ENCODE measurements at places on chromosomes 7 and 10.

DNA sequence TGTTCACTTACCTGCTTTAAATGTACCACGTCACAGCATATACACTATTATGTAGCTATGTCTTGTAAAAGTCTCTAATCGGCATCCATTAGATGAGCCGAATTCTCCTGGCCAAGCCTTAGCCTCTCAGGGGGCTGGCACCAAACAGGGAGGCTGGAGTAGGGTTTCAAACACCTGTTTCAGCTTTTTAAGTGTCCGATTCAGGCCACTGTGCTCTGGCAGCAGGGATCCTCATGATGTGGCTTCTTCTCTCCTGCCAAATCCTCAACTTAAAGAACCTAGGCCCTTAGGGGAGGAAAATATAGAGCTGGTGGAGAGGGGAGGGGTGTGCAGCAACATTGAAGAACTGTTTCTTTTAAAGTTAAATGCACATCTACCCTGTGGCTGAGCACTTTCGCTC lies 68.5 kb upstream of the NFKB2 start:
- DNase-seq, result no peak

DNA sequence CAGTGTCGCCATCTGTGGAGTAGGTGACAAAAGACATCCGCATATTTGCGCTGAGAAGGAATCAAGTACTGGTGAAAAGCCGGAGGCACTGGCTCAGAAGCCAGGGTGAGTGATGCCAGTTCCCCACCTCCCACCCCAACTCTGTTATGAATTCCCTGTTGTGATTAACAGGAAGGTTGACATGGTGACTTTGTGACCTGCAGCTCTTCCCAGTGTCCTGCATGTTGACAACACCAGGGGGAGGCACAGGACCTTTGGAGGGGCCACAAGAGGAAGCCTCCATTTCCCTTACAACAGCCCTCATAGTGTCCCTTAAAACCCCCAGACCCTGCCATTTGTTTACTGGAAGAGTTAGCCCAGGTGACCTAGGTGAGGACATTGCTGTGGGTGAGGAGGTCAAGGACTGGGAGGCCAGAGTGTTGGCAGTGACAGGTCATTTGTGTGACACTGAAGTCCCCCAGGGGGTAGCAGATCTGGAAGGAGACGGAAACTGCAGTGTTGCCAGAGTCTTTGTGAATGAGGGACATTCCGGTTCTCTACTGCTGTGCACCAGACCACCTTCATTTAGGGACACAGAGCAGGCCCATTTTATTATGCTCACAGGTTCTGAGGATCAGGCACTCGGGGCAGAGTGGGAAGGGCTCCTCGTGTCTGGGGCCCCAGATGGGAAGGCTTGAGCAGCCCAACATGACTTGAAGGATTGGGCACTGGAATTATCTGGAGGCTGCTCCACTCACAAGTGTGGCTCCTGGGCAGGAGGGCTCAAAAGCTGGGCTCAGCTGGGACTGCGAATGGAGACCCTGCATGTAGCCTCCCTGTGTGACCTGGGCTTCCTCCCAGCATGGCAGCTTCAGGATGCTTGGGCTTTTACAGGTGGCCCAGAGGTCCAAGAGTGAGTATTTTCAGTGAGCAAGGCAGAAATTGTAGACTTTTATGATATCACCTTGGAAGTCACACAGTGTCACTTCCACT lies 13.0 kb upstream of the ANTXRL start:
- no peak for DNase-seq

- DNase-seq, result no peak
Observed at GRCh38 chr7:94055963-94056362, 51.8 kb upstream of the BET1 start.

DNA sequence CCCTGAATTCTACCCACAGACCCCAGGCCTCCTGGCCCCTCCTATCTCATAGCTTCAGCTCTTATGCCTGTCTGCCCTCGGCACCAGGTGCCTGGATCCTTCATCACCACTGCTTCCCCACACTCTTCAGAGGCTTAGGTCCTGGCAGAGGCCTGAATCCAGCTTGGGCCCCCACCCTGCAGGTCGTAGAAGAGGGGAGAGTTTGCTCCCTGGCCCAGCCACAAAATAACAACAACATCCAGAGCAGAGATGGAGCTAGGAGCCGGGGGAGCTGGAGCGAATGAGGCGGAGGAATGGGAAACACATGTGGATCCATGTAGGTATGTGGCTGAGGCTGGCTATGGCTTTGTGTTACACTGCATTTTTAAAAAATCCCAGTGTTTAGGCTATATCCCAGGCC lies 7.8 kb upstream of the OPN4 start:
- no peak for DNase-seq

GRCh38 chr7:37297546-37297945 lies 151.1 kb downstream of the ELMO1 start:
- DNase-seq, result no peak

- no peak for DNase-seq
Observed at GRCh38 chr10:8056871-8057331, 2.4 kb downstream of the GATA3 start.

GRCh38 chr10:111934931-111935330 lies 248.6 kb downstream of the GPAM start:
- no peak for DNase-seq

DNA sequence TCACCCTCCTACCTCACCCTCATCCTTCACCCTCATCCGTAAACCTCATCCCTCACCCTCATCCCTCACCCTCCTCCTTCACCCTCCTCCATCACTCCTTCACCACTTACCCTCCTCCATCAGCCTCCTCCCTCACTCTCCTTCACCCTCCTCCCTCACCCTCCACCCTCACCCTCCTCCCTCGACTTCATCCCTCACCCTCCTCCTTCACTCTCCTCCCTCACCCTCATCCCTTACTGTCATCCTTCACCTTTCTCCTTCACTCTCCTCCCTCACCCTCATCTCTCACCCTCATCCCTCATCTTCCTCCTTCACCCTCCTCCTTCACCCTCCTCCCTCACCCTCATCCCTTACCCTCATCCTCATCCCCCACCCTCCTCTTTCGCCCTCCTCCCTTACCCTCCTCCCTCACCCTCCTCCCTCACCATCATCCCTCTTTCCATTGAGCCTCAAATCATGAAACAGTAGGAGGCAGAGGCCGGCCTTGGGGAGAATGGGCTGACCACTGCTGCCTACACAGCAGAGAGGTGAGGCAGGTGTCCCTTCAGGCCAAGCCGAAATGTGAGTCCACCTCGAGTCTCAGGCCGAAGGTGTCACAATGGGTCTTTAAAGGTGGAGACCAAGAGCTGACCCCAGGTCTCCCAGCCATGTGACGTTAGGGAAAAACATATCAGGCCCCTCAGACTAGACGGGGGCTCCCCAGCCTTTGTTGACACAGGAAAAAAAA lies 53.0 kb downstream of the PDGFA start:
- DNase-seq, result no peak

- no peak for DNase-seq
Observed at GRCh38 chr10:119521443-119522204, 20.9 kb downstream of the RGS10 start.

GRCh38 chr10:34437906-34438305 lies 377.2 kb downstream of the PARD3 start:
- no peak for DNase-seq

DNA sequence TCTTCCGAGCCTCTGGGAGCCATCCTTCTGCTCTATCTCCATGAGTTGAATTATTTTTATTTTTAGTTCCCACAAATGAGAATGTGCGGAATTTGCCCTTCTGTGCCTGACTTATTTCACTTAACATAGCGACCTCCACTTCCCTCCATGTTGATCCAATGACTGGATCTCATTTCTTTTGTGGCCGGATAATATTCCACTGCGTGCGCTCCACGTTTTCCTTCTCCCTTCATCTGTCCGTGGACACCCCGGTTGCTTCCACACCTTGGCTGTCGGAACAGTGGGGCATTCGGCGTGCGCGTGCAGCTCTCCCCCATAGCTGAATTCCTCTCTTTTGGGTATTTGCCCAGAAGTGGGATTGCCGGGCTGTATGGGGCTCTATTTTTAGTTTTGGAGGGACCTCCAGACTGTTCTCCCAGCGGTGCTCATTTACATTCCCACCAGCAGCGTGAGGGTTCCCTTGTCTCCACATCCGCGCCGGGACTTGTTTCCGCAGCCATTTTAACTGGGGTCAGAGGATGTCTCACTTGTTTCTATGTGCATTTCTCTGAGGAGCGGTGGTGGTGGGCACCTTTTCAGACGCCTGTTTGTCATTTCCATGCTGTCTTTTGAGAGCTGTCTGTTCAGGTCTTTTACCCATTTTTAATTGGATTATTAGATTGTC lies 51.0 kb upstream of the SUN1 start:
- DNase-seq, result no peak

DNA sequence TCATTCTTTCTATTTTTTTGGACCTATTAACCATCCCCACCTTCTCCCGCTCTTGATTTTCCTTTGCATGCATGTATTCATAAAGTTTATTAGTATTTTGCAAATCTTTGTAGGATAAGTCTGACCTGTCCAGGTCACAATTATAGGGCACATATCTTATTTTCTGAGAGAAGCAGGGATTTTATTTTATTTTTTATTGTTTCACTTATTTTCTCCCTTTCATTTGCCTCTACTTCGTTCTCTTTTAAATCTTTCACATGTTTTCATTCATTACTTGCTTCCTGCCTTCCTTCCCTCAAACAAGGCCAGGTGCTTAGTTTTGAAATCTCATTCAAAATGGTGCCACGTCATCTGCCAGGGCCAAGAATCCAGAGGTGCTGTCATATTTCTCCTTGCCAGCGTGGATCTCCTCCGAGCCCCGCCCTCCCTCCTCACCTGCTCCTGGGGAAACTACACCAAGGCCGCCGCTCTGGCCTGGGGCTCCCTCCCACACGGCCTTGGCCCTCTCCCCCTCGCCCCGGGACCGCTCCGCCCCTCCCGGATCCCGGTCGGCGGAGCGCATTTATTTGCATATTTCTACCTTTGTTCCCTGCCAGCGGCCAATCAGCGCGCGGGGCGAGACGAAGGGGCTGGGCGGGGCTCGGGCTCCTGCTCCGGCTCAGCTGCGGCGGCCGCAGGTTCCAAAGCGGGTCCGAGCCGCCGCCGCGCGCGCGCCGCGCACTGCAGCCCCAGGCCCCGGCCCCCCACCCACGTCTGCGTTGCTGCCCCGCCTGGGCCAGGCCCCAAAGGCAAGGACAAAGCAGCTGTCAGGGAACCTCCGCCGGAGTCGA lies at the start of gene TSPAN13:
TSS of gene TSPAN13 (plus strand) at position 654 of the 830 bp plus-strand sequence. CDS start 213 bp downstream, outside the sequence.
- no peak for DNase-seq

GRCh38 chr7:157407512-157408257 lies 70.9 kb downstream of the DNAJB6 start:
- DNase-seq, result no peak

GRCh38 chr10:75410132-75411005 lies 8.8 kb upstream of the ZNF503 start:
- no peak for DNase-seq

DNA sequence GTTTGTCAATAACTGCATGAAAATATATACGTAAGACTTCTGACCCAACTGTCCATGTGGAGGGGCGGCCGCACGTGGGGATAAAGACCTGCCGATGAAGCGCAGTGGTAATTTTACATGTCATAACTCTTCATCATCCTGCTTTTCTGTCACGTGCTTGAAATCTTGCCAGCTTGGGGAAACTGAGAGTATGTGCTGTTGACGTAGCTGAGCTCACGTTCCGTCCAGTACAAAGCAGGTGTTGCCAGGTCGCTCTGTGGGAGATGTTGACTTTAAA lies 105.1 kb downstream of the INPP5A start:
- DNase-seq, result no peak

DNA sequence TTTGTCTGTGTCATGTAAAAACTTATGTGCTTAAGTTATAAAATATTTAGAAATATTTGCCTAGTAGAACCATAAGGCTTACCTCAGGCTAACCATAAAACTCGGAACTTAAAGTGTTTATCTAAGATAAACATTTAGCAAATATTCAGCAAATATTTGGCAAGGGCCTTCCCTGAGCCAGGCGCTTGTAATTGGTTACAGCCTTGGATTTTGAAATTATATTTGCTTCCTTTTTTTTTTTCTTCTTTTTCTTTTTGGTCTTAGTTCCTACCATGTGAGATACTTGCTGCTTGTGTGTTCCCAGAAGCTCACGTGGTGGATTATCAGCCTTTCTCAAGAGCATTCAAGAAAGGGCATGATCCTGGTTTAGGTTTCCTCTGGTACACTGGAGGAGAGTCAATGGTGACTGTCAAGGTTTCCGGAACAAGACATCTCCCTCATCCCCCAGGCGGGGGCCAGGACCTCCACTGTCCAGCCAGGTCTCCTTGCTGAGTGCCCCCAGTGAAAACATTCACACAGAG lies 5.2 kb upstream of the BRI3 start:
- no peak for DNase-seq

GRCh38 chr7:98869597-98870120 lies at the start of gene TMEM130:
Gene TMEM130, minus strand, starts transcription at chr7:98870014. Its CDS starts 153 bp downstream, at chr7:98869861.
- DNase-seq, result no peak

DNA sequence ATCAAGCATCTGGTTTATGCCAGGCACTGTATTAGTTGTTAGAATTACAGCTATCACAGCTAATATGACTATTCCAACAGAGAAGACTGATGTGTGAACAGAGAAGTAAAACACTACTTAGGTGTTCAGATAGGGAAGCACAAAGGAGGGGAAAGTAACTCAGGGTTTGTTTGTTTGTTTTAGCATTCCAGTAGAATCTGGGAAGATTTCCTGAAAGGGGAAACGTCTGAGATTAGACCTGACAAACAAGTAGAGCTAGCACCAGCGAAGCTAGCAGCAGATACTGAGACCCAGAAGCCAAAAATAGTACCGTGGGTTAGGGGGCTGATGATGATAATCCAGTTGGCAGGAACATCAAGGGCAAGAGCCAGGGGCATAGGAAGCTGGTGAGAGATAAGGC lies 28.8 kb upstream of the KLHL7 start:
- no peak for DNase-seq

DNA sequence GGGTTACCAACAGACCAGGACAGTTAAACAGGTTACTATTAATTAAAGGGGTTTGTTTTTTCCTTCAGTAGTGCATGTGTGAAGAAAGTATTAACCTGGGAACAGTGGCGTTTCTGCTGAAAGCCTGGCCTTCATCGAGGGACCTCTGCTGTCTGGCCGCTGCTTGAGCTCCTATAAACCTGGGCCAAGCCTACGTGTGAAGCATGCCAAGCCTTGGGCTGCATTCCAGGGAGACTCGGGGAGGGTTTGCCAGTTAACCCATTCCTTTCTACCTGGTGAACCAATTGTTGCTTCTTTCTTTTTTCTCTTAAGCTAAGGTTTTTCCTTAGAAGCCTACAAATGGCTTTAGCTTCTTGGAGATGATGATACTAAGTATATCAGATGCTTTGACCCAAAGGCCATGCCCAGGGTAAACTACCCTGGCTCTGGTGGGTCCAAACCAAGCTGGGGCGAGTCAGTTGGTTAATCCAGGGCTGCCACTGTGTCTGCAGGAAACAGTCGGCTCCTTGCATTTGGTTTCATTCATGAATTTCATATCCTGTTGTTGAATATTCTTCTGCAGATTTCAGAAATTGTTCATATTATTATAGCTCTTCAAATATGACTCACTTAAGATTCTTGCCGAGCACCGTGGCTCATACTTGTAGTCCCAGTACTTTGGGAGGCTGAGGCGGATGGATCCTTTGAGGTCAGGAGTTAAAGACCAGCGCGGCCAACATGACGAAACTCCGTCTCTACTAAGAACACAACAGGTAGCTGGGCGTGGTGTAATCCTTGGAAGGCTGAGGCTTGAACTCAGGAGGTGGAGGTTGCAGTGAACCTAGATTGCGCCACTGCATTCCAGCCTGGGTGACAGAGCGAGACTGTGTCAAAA lies 23.8 kb downstream of the PFKP start:
- DNase-seq, result no peak

- DNase-seq, result no peak
Observed at GRCh38 chr10:43842496-43842895, 193.8 kb upstream of the ZNF32 start.
